ENCODE measurements at places on chromosomes 7 and 10.

DNA sequence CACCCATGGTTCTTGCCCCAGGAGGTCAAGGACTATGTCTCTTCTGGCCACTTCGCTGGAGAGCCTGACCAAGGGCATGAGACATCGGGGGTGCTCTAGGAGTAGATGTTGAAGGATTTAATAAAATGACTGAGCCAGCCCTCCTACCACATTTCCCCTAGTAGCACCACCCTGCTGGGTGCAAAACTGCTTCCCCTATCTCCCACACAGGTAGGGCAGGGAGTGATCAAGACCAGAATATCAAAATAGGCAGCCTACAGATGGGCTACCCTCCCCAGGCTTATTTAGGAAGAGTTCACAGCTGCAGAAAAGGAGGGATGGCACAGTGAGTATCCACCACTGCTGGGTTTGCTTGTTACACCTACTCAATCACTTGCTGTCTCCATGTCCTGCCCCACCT, 103.9 kb downstream of the FGFR2 start:
- no peak for DNase-seq

DNA sequence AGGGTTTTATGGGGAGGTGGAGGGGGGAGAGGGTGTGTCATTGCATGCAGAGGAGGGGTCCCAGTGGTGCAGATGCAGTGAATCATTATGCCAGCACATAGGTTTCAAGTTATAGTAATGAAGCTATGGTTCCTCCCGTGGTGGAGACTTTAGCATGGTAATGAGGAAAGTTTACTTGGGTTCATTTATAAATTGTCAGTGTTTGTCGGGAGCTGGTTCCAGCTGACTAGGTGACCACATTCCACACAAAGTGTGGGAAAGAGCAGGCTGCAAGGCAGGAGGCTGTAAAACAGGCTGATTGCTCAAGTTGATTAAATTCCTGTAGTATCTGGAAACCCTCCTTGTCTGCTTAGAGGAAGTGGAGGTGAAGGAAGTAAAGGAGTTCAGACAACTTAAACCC, 78.9 kb downstream of the SRI start:
- no peak for DNase-seq

- DNase-seq: peak; percentile 74
Observed at GRCh38 chr7:88835147-88835728, 39.7 kb upstream of the TEX47 start.

GRCh38 chr7:67448271-67448670, 451.6 kb downstream of the TYW1 start:
- DNase-seq: no peak

- DNase-seq: no peak
Observed at GRCh38 chr7:25665374-25665773, 437.1 kb upstream of the NPVF start.

DNA sequence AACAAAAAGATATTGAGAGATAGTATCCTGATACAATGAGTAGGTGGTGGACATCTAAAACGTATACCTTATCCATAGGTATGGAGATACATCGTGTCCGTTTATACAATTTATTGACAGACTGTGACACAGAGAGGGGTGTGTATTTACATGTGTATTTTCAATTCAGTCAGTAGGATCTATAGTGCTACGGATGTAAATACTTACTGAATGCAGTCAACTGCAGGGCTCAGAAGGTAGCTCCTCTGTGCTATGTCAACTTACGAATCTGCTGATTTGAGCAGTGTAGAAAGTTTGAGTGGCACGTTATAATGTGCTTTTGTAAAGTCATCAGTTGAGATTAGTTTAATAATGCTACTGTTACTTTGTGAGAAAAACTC, 626 bp downstream of the ZNF804B start:
- DNase-seq: no peak

DNA sequence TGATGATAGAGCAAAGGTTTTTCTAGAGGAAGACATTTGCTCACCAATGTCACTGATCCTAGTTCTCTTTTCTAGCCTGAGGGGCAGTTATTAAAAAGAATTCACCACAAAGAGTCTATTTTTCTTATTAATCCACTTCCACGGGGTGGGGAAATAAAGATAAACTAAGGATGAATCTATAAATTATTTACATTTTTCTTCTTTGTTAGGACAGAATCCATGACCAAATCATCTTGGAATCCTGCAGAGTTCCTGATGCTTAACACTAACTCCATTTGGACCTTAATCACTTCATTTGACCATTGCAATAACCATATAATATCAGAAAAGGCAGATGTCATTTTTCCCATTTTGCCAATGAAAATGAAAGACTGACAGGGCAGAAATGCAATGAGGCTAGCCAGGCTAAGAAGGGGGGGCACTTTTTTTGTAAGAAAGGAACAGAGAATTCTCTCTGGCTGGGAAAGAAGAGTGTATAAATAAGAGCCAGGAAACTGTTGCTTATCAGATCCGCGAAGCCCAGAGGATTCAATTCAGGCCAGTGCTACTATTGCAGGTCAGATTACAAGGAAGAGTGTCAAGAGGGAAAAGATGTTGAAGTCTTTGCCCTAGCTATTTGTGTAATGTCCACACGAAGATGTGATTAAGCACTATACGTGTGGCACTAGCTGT, 433.2 kb downstream of the TNS3 start:
- DNase-seq: no peak

GRCh38 chr7:28953633-28954032, 4.5 kb downstream of the TRIL start:
- peak; percentile 91 for DNase-seq

DNA sequence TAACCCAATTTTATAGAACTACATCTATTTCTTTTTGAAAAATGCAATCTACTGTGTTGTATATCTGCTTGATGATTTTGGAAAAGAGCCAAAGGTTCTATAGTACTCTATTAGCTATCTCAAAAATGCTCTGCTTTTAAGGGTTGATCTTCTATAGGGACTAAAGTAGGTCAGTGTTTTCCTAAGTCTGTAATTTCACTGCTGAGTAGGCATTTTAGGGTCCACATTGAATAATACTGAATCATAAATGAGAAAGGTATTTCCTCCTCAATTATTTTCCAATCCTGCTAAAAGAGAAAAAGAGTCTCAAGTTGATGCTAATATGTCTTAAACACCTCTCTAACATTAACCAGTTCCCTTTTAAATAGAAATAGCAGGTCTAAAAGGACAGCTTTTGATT, 244.2 kb downstream of the LHFPL3 start:
- no peak for DNase-seq

DNA sequence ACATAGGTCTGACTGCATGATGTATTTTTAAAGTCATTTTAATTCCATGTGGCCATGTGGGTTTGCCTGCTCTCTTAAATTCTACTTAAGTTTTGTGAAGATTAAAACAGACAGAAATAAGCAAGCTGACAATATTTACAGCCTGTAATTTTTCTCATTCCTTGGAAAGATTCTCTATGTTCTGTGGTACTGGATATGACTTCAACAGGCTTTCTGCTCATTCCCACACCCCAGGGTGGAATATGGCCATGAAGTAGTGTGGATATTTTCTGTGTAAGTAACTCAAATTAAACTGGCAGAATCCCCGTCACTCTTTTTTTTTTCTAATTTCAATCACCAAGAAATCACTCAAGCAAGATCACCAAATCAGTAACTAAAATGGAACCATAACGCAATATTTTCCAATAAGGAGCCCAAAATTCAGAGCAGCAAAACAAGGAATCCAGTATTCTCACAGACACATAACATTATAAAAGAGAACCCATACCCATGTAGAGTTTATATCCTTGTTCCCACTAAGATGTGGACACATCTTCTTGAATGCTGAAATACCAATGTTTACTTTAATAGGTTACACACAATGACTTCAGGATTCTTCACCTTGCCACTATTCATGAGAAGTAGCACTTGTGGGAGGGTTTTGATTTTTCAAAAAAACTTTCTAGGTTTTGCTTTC, 5.7 kb downstream of the HOXA5 start:
- no peak for DNase-seq

- no peak for DNase-seq
Observed at GRCh38 chr10:126519185-126519584, 130.9 kb upstream of the ADAM12 start.

GRCh38 chr10:100882671-100883311, 30.0 kb upstream of the SLF2 start:
- DNase-seq: peak; percentile 74

GRCh38 chr10:128781637-128782036, 655.4 kb upstream of the MKI67 start:
- DNase-seq: no peak

GRCh38 chr7:151408839-151409666, 785 bp downstream of the WDR86 start:
- DNase-seq: no peak

DNA sequence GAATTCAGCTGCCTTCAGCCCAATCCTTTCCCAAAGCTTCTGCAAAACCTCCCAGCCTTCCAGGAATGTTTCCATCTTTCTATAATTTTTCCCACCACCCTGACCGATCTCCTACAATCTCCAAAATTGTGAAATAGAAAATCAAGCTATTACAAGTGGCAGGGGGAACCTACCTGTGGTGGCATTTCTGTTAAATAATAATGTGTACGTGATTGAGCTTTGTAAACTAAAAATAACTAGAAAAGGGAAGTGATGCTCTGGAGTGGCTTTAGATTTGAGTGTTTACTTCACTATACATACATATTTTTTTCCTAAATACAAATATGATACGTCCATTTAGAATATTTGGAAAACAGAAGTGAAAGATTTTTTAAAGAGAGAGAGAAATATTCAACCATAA, 593.6 kb downstream of the GRM8 start:
- DNase-seq: no peak
